G401 (cell line): ENCODE measurements at places on chromosomes 4 and X. TPM values are rescaled to one million over a fixed set of nuclear protein-coding genes. Genes with fewer than 3 reads are reported as not detected.

GRCh38 chr4:2462218-2462991, 6.5 kb upstream of the RNF4 start:
- DNase-seq = peak; percentile 74

- DNase-seq = no peak
Observed at GRCh38 chrX:24410514-24411189, 50.2 kb downstream of the SUPT20HL1 start.

DNA sequence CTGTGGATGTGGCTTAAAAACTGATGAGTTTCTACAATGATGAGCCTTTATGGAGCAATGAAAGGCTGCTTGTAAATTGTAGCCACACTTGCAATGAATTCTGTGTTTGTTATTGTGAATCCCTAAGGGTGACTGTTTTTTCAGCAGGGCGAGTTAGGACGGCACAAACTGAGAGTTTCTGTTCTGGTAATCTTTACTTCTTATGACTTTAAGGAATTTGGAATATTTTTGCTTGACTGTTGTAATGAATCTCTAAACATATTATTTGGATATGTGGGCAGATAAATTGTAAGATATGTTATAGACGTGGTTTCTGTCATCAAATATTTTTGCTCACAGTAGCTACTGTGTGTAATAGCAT, 22.2 kb downstream of the RBPJ start:
- DNase-seq = no peak

GRCh38 chr4:70997036-70997435, 3.6 kb downstream of the DCK start:
- no peak for DNase-seq

DNA sequence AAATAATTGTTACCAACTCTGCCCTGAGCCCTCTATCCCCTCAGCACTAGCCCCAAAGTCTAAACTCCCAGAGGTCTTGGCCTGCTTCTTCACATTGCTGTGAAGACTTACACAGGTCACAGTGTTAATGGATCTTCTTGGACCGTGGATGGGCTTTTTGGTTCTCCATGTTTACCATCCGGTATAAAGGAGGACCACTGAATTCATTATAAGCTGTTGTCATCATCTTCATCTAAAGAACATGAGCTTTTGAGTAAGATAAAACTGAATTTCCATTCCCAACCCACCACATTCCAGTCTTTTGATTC, 8.5 kb downstream of the NUDT11 start:
- DNase-seq = no peak

DNA sequence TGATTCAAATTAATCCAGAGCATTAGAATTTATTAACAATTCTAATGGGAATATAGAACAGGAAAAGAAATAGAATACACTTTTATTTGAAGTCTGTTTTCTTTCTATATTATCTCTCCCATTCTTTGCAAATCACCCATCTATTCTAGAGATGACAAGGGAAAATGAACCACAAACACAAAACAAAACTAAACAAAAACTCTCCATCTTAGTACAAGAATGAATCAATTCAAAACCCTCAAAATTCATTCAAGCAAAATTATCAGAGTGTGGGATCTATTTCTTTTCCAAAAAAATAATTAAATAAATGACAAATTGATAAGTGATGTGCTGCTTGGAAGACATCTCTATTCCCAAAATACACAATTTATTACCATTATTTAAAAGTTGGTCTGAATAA, 400.1 kb upstream of the NWD2 start:
- DNase-seq = no peak

GRCh38 chr4:186876961-186877626, 153.4 kb upstream of the FAT1 start:
- DNase-seq = no peak

DNA sequence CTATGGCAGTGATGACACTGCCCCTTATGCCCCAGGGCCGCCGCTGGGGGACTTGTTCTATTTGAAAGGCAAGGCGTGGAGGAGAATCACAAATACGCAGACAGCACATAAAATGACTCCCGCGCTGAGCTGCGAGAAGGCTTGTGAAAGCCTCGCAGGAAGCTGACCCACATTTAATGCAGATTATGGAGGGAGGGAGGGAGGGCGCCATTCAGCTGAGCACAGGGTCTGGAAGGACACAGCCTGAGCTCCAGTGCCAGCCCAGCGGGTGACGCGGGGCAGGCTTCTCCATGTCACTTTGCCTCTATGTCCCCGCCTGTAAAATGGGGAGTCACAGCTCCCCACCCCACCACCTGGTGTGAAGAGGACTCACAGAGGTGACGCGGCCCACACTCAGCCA, 14.3 kb downstream of the ABLIM2 start:
- DNase-seq = peak; percentile 43

DNA sequence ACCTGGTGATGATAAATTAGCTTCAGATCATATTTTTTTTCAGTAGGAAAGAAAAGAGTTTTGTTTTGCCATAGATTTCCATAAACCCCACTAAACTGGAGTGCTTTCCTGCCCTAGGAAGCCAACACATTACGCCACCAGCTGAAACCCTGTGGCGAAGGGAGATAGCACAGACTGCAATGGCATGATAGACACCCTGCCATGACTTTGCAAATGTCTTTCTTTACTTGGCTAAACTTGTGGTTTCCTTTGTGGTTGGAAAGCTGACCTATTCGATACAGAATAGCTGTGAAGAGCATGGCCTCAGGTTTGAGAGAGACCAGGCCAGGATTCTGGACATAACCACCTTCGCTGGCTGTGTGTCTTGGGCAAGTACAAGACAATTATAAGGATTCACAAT, 19.1 kb downstream of the MFAP3L start:
- DNase-seq = no peak

The TEX13C gene
- 0.31 TPM in 1 of 2 replicates, not detected in the other for total RNA-seq

The FRAS1 gene
- not detected in 2 replicates for total RNA-seq

DNA sequence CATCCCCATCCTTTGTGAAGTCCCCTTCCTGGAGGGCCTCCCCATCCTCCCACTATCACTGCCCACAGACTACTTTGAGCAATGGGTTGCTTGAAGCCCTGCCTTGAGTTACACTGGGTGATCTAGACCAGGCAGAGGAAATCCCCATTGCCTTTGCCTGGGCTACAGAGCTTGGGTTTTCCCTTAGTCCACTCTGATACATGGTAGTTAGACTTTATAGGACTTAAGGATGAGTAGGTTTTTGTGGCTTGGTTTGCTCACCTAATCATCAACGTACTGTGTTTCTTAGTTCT, 56.6 kb downstream of the TMEM131L start:
- DNase-seq = no peak

- DNase-seq = no peak
Observed at GRCh38 chrX:152821145-152821765, 9.3 kb downstream of the CETN2 start.

- DNase-seq = no peak
Observed at GRCh38 chrX:32937043-32937442, 274.3 kb downstream of the DMD start.

- DNase-seq = peak; percentile 35
Observed at GRCh38 chr4:89438102-89438831, 130.7 kb upstream of the GPRIN3 start.

- DNase-seq = no peak
Observed at GRCh38 chrX:134362560-134363089, 97.3 kb upstream of the HPRT1 start.
